ENCODE measurements at places on chromosomes 12 and 14.

DNA sequence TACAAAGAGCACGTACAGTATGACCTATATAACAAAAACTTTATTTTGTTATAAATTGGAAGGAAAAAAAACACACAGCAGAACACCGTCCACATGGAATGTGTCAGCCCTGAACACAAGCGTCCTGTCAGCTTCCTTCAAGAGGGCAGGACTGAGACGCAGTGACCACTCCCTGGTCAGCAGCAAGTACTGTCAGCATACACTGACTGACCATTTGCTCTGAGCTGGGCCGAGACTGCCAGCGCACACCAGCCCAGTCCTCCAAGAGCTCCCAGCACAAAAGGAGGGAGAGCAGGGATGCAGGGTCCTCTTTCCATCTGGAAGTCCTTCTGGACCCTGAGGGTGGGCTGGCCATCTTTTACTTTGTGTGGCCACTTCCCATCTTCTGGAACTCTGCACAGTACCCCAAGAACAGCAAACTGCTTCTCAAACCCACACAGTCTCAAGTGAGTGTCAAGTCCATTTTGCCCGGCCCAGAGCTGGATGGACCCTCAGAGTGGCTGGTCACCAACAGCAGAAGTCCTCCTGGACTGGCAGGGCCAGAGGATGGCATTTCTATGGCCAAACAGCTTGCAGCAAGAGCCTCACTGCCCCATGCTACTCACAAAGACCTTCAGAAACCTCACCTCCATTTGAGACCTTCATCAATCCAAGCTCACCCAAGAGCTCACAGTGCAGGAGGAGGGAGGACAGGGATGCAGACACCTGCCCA lies 11.7 kb downstream of the CCDC88C start:
- DNase-seq, result no peak

DNA sequence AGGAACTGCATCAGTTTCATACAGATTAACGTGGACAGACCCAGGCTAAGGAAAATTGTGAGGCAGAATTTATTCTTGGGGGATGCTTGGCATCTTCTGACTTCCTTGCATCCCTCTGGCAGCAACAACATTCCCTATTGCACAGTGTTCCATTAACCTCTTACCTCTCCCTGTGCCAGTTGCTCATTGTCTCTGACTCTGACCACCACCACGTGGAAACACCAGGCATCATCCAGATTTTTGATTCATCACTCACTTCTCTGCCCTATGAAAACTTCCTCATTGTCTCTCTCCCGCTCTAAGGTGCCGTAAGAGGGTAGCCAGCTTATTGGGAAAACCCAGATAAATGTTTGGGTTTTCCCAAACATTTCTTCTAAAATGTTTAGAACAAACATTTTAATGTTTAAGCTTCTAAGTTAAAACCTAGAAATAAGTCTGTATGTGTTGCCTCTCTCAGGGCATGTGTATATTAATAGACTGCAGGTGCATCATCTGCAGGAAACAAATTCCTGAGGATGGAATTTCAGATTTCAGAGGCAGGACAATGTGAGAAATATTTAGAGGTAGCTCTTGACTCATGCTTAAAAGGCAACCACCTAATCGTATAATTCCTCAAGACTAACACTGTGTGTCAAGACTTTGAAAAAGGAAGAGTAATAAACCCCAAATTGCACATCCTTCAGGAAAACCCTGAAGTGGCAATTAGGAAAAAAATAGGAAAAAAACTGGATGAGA lies 64.5 kb upstream of the SLC35F4 start:
- no peak for DNase-seq

DNA sequence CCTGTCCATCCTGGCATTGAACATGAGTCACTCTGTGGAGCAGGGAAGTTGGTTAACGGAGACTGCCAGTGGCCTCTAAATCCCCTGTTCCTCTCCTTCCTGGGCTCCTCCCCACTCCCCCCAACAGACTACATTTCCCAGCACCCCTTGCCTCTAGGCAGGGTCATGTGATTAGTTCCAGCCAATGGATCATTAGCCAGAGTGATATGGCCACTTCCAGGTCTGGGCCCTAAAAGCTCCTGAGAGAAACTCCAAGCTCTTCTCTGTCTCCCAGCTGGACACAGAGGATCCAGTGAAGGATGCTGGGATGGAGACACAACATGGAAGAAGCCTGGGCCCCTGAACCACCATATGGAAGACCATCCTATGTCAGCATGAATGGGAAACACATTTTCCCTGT lies 54.4 kb upstream of the RFLNA start:
- DNase-seq, result no peak

DNA sequence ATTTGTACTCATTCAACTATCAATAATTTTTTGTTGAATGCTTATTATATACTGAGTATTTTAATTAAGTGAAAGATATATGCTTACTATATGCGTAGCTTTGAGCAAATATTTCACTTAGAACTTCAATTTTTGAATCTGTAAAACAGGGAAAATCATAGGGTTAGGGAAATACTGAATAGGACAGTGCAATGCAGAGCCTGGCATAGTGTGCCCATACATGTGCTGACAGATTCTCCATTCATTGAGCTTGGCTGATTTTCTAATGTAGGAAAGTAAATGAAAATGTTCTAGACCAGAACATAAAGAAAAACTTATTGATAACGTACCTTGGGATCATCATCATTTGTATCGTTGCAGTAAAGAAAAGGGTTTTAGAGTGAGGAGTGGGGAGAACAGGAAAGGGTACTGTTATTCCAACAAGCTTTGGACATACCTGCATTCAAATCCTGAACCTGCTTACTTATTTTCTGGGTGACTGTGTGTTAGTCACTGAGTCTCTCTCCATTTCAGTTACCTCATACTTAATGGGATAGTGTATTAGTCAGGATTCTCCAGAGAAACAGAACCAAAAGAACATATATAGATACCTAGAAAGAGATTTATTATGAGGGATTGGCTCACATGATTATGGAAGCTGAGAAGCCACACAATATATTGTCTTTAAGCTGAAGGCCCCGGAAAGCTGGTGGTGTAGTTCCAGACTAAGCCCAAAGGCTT lies 436.4 kb downstream of the ADAMTS20 start:
- DNase-seq, result no peak

- DNase-seq, result no peak
These were observed 449.4 kb upstream of the PRICKLE1 start for GRCh38 chr12:43038991-43039390.

GRCh38 chr12:75921622-75922289 lies 109.8 kb downstream of the PHLDA1 start:
- DNase-seq, result no peak

- DNase-seq, result no peak
These were observed 178.9 kb upstream of the NRXN3 start for GRCh38 chr14:77991128-77991772.

DNA sequence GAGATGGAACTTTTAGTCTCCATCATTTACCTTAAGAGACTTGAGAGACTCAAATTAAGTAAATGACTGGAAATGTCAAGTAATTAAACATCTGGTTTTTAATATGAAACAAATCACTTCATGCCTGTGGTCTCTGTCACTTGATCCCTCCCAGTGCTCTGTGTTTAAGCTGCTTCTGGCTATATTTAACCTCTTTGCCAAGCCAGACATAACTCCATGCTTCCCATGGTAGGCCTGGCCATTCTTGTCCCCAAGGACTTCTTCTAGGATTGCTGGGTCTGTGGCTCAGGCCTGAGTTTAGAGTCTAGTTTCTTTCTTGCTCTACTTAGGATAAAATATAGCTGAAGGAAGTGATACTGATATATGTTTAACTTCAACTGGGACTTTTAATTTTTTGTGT lies 1013.6 kb downstream of the FLRT2 start:
- no peak for DNase-seq

DNA sequence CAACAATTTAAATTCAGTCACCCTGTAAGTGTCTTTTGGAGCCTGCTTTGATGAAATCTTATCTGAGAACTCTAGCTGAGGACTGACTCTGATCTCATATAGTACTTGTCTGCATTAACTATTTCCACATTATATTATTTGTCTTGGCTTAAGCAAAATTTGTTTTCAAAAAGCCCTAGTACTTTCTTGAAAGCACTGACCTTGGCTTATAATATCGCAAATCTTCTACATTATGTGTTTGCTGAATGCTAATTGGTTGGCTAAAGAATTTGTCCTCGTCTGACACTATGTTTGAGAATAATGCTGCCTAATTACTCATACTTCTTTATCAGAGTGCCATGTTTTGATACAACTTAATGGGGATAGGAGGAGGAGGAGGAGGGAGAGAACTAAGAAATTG lies 46.9 kb upstream of the FLRT2 start:
- DNase-seq, result no peak
